ENCODE measurements at places on chromosomes 2 and 18.
A peak's percentile ranks its signal among the peaks of the same experiment; 100 is the strongest.

DNA sequence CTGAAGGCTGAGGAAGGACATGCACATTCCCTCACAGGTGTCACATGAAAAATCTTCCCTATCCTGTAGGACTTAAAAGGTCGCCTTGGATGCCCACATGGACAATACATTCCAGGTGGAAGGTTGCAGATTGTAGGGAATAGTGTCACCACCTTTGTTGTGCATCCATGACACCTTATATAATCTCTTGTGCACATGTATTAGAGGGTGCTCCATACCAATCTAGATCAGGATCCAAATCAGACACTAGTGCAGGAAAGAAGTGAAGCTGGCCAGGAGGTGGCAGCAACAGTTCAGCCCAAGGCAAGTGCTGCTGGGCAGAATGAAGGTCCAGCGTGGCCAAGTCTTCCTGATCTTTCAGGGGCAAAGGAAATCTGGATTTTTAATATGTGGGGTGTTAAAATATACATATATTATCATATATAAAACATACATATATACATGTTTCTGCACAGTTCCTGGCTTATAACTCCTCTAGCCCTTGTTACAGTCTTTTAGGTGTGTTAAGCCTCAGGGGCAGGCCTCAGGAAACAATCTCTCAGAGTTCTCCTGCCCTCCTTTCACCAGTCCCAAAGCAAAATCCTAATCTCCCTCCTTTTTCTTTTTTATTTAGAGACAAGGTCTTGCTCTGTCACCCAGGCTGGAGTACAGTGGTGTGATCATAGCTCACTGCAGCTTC lies 16.6 kb downstream of the NIF3L1 start:
- peak; percentile 51 for DNase-seq

- DNase-seq: no peak
Measured at GRCh38 chr2:207123335-207123744, 42.4 kb downstream of the KLF7 start.

DNA sequence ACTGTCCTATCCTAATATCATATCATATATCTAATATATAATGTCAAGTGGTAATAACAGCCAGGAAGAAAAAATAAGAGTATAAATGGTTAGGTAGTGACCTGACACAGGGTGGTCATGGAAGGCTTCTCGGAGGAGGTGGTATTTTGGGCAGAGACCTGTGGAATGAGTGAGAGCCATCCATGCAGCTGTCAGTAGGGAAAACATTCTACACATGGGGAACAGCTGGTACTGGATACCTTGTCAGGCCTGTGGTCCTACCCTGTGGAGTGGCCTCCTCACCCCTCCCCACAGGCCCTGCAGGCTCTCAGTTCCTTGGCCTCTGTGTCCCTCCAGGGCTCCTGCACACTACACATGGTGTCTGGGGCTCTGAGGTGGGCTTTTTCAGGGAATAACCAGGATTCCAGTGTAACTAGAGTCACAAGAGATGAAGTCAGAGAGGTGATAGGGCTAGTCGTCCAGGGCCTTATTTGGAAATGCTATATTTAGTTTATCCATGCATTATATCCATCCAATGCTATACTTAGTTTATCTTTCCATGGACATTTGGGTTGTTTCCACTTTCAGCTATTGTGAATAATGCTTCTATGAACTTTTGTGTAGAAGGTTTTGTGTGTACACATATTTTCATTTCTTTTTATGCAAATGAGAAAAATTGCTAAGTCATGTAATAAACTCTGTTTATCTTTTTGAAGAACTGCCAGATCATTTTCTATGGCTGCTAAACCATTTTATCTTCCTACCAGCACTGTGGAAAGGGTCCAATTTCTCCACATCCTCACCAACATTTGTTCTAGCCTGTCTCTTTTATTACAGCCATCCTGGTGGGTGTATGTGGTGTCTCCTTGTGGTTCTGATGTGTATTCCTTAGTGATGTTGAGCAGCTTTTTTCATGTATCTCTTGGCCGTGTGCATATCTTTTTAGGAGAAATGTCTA lies 75.6 kb downstream of the TPGS2 start:
- DNase-seq: no peak

GRCh38 chr18:7388741-7389140 lies 157.9 kb downstream of the LRRC30 start:
- no peak for DNase-seq

DNA sequence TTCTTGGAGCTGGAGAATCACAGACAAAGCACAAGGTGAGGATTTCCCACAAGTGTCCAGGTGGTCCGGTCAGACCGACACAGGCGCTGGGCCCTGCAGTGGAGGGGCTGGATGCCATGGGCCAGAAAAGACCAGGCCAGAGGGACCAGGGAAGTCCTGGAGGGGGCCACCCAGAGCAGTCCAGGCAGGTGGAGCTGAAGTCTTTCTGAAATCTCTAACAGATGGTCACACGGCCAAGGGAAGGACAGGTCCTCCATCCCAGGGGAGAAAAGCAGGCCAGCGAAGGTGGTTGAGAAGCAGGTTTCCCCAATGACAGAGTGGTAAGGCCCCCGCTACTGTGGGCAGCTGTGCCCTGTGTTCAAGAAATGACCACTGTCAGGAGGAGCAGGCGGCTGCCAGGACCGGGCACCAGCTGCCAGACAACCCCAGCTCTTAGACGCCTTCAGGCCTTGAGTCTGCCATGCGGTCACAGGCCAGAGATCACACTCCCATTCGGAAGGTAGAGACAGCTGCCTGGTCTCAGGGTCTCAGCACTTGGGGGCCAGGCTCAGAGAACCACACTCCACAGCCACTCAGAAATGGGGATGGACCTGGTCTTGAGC lies 25.9 kb downstream of the HS1BP3 start:
- no peak for DNase-seq

GRCh38 chr18:7870855-7871254 lies 303.7 kb downstream of the PTPRM start:
- DNase-seq: no peak

DNA sequence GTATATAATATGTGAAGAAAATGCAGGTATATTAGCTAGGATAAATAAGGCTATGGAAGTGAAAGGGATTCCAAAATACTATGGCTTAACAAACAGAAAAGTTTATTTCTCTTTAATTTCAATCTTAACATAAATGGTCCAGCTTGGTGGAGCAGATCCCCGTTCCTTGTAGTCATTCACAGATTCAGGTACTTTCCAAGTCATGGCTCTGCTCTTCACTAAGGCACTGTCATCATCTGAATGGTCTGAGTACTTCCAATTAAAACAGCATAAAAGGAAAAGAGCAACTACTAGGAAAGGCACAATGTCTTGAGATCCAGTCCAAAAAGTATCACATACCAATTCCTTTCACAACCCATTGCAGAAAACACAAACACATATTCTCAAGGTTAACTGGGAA lies 63.4 kb downstream of the OLA1 start:
- no peak for DNase-seq

- DNase-seq: no peak
Measured at GRCh38 chr2:1222056-1222455, 191.2 kb upstream of the TPO start.

Measured in hindlimb muscle (tissue), 1 donor.